ENCODE measurements at places on chromosomes 2 and 18. TPM values are rescaled to one million over a fixed set of nuclear protein-coding genes. Genes with fewer than 3 reads are reported as not detected.
A peak's percentile ranks its signal among the peaks of the same experiment; 100 is the strongest.

- H3K4me1 ChIP-seq, result peaks cover 25% of the 10 kb centered on the region
- no peak overlapping the region for H3K4me3 ChIP-seq
- no peak overlapping the region for H3K27ac ChIP-seq
- peaks cover 7% of the 10 kb centered on the region for H3K36me3 ChIP-seq
- DNase-seq, result peak; percentile 42
- no peaks in the 10 kb centered on the region for H3K27me3 ChIP-seq
Observed at GRCh38 chr2:196131384-196131937, 39.9 kb downstream of the STK17B start.

Gene APCDD1
- total RNA-seq, result not detected

Gene TTC21B
- total RNA-seq, result 20.8 TPM

DNA sequence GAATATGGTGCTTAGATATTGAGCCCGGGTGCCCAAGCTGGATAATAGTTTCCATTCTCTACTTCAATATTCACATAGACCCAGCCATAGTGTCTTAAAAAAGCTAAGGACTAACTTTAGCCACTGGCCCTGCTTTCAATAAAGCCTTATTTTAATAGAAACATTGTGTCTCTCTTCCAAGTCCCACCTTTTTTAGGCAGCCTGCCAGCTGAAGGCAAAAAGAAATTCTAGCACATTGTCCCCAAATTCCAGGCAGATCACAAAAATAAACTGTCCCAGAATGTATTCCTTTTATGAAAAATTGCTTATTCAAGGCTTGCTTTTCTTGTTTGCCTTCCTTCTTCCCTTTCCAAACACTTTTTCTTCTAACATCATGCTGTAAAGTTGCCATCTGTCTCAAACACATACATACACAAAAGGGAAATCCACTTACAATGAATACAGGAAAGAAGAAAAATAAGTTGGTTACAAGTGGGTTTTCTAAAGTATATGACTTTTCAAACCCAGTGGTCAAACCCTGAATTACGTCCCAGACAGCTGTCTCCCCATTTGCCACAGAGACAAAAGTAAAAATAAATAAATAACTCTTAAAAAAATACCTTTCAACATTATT, 778.5 kb downstream of the BCL11A start:
- no peaks in the 10 kb centered on the region for H3K27me3 ChIP-seq
- no peak overlapping the region for H3K27ac ChIP-seq
- DNase-seq, result no peak

- no peaks in the 10 kb centered on the region for H3K27me3 ChIP-seq
- H3K4me1 ChIP-seq, result no peaks in the 10 kb centered on the region
- DNase-seq, result no peak
- no peak overlapping the region for H3K27ac ChIP-seq
Observed at GRCh38 chr2:36343606-36344005, 12.0 kb upstream of the CRIM1 start.

DNA sequence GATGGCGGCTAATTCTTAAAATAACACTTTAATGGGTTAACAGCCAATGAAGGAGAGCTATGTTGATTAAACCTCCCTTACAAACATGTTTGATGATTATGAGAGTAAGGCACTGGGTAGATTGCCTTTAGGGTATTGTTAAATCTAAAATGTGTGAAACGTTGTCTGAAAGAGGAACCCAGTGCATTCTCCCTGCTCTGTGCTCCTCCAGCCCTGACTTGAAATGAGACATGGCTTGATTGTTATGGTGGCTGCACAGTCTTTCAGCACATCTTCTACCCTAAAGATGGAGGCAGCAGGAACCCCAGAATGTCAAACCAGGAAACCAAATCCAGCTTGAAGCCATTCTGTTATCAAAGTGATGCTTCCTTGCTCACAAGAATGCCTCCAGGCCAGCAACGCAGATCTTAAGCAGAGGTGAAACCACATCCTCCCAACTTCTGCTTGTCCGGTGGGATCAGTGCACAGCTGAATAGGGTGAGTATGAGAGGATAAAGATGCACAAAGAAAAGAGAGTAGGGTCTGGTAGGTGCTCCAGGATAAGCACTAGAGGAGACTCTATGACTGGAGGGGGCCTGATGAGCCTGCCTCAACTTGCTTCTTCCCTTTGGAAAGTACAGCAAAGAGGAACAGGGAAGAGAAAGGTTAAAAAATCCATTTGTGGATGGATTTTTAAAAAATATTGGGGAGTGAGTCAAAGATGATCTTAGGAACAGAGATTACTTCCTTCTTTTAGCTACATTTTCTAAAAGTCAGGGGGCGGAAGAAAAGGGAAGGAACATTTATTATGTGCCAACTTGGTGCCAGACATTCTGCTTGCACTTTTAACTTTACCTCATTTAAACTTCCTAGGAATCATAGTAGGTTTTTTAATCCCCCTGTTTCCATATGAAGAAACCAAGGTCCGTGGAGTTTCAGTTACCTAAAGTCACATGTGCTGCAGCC, 523.0 kb downstream of the TXNL1 start:
- DNase-seq, result no peak
- H3K27ac ChIP-seq, result no peak overlapping the region
- no peaks in the 10 kb centered on the region for H3K36me3 ChIP-seq
- no peak overlapping the region for H3K4me3 ChIP-seq
- no peaks in the 10 kb centered on the region for H3K27me3 ChIP-seq

DNA sequence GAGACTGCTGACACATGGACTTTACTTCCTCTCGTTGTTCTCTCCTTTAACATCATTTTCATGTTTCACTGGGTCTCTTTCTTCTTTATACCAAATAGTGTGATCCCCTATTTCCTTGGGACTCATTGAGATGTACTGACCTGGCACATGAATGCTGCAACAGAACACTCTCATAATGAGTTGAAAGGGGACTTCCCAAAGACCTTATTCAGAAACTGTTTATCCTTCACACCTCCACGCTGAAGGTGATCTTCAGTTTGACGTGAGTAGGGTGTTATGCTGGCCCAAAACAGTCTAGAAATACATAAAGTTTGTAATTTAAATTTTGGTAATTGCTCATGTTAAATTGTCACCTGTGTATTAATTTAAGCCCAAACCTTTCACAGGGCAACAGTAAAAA, 1096.8 kb upstream of the GYPC start:
- H3K36me3 ChIP-seq, result no peaks in the 10 kb centered on the region
- no peak overlapping the region for H3K4me3 ChIP-seq
- H3K27ac ChIP-seq, result no peak overlapping the region
- DNase-seq, result no peak
- no peaks in the 10 kb centered on the region for H3K4me1 ChIP-seq
- H3K27me3 ChIP-seq, result no peaks in the 10 kb centered on the region

- no peak for DNase-seq
- H3K36me3 ChIP-seq, result no peaks in the 10 kb centered on the region
- peaks cover 5% of the 10 kb centered on the region for H3K27me3 ChIP-seq
- H3K27ac ChIP-seq, result no peak overlapping the region
- no peaks in the 10 kb centered on the region for H3K4me1 ChIP-seq
Observed at GRCh38 chr2:236823963-236824362, 254.3 kb downstream of the ACKR3 start.

DNA sequence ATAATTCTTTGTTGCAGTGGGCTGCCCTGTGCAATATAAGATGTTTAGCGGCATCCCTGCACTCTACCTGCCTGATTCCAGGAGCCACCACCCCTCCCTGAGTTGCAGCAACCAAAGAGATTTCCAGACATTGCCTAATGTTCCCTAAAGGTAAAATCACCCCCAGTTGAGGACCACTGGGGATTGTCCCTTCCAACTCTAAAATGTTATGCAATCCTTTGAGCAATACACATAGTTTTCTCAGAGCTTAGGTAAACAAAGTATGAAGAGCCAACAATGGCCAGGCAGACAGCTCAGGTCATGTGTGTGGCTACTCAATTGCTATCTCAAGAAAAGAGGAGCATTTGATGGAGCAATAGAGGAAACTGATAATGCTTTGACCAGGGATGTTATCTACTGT, 87.0 kb downstream of the XDH start:
- H3K27ac ChIP-seq, result no peak overlapping the region
- DNase-seq, result no peak
- no peak overlapping the region for H3K4me3 ChIP-seq
- no peaks in the 10 kb centered on the region for H3K27me3 ChIP-seq
- H3K4me1 ChIP-seq, result no peaks in the 10 kb centered on the region
- H3K36me3 ChIP-seq, result no peaks in the 10 kb centered on the region

DNA sequence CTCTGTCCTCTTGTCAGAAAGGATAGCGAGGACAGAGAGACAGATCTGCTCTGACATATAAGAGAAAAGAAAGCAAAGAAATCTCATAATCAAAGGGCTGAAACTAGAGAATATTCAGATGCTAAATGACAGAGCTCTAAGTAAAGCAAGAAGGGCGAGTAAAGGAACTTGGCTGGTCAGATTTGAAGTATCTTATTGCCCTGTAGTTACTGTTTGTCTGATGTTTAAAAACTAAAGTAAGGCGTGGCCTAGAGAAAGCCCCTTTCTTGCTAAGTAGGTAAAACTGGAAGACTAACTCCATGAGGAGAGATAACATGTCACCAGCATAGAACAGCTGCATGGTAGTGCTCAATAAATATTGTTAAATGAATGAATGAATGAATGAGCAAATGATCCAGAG, 70.0 kb downstream of the CRACDL start:
- no peaks in the 10 kb centered on the region for H3K27me3 ChIP-seq
- H3K4me3 ChIP-seq, result no peak overlapping the region
- H3K27ac ChIP-seq, result no peak overlapping the region

DNA sequence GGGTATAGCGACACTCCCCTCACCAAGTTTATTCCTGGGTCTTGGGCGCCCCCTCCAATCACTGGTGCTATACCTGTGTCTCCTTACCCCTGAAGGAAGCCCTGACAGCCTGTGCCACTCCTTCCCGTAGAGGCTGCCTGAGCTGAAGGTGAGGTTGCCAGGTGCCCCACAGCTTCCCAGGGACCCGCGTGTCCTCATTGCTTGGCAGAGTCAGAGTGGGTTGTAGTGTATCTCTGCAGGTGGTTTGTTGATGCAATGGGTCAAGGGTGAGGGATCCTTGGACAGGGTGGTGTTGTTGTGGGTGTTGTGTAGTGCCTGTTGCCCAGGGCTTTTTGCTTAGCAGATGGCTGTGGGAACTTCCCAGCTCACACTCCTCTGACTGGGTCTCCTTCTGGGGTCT, 438.7 kb upstream of the FSIP2 start:
- H3K27ac ChIP-seq, result no peak overlapping the region
- no peak for DNase-seq
- H3K4me1 ChIP-seq, result no peaks in the 10 kb centered on the region
- H3K36me3 ChIP-seq, result no peaks in the 10 kb centered on the region
- no peaks in the 10 kb centered on the region for H3K27me3 ChIP-seq
